ENCODE measurements at places on chromosomes 5 and 9.

DNA sequence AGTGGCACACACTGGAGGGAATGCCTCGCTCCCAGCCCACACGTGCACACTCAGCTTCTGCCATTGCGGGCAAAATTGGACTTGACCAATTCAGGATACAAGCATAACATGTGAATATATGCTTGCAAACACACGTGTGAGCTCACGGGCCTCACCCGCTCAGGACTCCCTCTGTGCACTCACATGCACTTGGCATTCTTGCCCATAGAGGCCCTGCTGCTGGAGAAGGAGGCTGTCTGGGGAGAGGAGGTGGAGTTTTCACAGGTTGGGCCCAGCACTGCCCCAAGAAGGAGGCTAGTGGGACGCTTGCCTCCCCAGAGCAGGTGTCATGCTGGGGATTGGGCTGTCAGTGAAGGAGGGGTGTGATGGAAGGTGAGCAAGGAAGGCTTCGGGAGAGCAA is 1.7 kb downstream of the MYMK start:
- no peak for DNase-seq

DNA sequence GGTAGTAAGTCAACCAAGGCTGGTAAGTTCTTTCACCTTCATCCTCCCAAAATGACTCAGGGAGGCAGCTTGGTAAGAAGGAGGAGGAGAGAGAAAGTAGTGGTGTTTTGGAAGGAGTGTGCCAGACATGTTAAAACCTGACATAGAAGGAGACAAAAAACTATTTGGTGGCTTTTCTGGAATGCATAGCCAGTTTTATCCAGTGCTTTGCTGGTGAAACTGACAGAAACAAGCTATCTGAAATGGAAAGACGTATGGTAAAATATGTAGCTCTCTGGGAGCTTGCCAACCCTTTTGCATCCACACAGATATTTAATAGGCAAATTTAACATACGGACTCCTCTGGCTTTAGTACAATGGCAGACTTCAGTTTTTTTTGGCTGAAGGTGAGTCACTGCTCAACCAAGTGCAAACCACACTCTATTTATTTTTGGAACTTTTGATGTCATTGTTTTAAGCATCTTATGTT is 45.4 kb downstream of the RAB14 start:
- DNase-seq: no peak

GRCh38 chr5:135094339-135095051 is 60.5 kb upstream of the PITX1 start:
- DNase-seq: no peak

DNA sequence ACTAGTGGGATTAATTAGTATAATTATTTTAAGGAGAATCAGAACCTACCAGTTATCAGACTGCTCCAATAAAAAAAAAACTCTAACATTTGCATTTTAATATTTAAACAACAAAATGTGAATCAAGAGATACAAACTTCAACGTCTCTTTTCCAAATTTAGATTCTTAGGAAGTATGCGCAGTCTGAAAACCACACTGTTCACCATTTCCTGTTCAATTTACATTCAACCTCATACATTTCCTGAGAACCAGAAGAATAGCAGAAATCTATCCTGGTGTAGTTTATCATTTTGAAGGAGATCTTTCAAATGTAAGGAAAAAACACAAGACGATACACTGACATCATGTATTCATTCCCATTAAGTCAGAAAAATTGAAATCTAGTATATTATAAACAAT is 869.2 kb downstream of the EFNA5 start:
- no peak for DNase-seq

DNA sequence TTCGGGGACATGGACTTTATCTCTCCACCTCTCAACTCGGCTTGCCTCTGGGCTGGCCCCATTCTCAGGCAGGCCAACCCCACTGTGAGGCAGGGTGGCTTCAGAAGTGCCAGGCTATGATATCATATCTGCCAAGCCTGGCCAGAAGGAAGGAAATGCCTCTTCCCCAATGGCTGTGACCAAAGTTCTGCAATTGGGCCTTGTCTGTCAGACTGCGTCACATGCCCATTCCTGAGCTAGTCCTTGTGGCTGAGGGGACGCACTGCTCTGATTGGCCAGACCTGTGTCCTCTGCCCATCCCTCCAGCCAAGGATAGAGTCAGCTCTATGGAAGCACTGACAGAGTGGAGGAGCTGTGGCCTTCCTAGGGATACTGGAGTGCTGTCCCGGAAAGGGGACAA is 11.9 kb downstream of the SMIM23 start:
- DNase-seq: no peak

GRCh38 chr9:35842020-35842745 is 13.2 kb downstream of the TMEM8B start:
- no peak for DNase-seq

- peak; percentile 85 for DNase-seq
These were observed at the start of the genes BRD9 and TRIP13 for GRCh38 chr5:892394-893136. Gene BRD9 (minus strand): TSS chr5:892801. CDS start chr5:892657, 144 bp downstream. Gene TRIP13 (plus strand): TSS chr5:892884. CDS start chr5:892999, 115 bp downstream.

DNA sequence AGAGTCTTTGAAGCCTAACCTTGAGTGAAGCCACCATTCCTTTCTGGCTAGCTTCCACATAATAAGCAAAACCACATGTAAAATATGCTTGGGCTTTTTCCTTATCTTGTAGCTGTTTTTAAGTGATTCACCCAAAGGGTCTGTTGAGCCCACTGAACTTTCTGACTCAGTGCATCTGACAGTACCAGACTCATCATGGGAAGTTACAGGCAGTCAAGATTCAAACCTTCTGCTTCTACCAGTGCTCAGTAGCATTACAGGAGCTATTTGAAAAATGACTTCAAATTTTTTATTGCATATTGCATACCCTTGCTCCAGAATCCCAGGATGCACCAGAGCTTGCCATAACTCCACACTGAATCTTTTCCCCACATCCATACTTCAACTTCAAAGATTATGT is 87.5 kb upstream of the PTPRD start:
- no peak for DNase-seq

GRCh38 chr9:132274861-132275260 is 79.9 kb downstream of the SETX start:
- no peak for DNase-seq

DNA sequence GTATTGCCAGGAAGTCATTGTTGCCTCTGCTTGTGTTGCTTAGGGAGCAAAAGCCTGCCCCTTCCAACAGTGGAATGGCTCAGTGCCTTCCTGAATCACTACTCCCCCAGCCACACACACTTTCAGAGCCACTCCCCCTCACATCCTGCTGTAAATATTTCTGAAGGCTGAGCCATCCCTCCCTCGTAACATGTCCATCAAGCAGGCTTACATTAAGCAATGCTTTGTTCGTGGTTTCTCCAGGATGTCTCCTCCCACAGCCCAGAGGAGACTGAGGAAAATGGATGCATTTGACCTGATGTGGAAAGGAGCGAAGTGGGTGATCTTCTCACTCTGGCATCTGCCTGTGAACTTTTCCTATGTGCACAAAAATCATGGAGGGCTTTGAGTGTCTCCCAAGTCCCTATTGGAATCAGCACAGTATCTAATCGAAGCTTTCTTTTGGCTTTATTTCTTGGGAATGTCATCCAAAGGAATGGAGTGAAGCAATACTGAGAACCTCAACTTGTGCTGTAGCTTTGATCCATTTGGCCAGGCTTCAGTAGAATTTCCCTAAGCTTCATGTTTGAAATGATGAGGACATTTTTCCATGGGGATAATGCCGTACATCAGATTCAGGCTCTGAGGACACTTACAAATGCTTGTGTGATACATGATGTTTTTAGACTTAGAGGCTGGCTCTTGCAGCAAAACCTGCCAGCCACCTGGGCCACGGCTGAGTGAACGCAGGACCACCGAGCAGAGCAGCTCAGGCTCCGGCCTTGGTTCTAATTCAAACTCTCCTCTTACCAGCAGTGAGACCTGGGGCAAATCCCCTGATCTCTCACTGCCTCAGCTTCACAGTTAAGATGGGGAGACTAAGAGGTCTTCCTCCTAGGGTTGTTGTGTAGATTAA is 389.1 kb downstream of the ENC1 start:
- DNase-seq: no peak

DNA sequence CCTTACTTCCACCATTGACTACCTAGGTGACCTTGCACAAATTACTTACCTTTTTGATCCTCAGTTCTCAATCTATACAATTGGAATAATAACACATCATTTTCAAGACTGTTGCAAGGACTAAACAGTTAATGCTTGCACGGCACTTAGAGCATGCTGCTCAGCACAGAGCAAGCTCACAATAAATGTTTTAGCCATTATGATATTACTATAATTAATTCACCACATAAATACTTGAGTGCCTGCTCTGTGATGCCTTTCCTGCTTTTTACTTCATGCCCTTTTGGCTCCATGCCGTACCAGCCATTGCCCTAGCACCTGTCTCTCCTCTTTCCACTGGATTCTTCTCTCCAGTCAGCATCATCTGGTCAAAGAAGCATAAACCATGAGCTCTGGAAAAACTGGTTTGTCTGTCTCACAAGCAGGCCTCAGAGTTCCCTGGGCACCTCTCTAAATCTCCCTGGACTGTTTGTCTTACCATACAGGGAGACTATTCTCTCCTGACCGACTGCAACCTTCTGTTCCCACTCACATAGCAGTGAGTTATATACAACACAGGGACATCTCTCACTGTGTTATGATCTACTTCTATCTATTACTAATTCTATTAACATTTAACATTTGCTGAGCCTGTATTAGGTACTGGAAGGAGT is 260.4 kb upstream of the ADRA1B start:
- DNase-seq: no peak

GRCh38 chr9:89021154-89021803 is 30.0 kb downstream of the S1PR3 start:
- no peak for DNase-seq

Data from naive thymus-derived CD4-positive, alpha-beta T cell (primary cell).